ENCODE measurements at places on chromosomes 1 and 21. TPM values are rescaled to one million over a fixed set of nuclear protein-coding genes. Genes with fewer than 3 reads are reported as not detected.

MGST3 gene
- 181 TPM for total RNA-seq

KCNQ4 gene
- total RNA-seq, result not detected

S100A9 gene
- not detected for total RNA-seq

GRCh38 chr1:232901255-232901654, 49.2 kb upstream of the NTPCR start:
- DNase-seq, result no peak

ACOT11 gene
- total RNA-seq, result 2.9 TPM

DNA sequence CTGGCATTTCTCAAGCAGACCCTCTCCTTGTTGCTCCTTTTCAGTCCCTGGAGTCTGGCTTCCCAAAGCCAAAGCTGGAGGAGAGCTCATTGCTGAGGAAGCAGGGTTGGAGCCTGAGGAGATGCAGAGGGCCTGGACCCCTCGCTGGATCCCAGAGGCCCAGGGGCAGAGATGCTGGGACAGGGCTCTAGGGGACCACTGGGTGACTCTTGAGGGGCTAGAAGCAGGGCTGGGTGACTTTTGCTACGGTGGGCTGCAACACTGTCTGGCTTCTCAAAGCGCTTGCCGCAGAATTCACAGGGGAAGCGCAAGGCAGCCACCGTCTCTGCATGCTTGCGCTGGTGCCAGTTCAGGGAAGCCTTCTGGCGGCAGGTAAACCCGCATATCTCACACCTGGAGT, 8.8 kb downstream of the ZNF692 start:
- DNase-seq, result no peak

DNA sequence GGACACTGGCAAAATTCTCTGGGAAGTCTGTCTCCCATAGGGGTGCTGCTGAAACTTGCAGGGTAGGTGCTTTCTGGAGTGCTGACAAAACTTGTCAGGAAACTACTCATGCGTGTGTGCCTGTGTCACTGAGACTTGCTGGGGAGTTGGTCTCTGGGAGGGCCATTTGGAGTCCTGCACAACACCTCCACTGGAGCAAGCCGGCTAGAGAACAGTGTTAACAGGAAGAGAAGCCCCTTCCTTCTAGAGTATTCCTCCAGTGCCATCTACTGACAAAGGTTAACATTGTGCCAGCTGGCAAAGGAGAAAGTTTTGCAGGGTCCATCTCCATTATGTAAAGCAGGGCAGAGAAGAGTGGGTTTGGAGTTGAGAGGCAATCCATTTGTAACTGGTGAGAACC, 30.0 kb downstream of the ZMYM4 start:
- DNase-seq, result peak; percentile 21

DNA sequence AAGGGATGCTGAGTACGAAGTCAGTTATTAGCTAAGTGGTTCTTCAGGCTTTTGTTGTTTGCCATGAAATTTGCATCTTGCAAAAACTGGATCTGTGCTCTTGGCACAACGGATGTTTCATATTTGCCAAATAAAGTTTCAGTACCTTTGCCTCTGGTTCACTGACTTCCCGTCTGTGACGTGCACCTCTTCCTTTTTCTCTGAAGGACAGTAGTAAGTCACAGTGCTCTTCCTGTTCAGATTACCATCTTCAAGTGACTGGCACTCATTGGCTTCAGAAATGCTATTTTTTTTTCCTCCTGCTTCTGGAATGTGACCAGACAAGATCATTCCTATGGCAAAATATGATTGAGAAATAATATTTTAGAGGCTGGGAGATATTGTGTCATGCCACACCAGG, 75.9 kb upstream of the GREM2 start:
- no peak for DNase-seq

NBPF12 gene
- 3.8 TPM for total RNA-seq

DNA sequence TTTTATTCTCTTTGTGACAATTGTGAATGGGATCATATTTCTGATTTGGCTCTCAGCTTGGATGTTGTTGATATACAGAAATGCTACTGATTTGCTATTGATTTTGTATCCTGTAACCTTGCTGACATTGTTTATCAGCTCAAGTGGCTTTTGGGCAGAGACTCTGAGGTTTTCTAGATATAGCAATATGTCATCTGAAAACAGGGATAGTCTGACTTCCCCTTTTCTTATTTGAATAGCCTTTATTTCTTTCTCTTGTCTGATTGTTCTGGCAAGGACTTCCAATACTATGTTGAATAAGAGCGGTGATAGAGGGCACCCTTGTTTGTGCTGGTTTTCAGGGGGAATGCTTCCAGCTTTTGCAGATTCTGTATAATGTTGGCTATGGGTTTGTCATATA, 150.8 kb downstream of the FASLG start:
- DNase-seq, result no peak

DNA sequence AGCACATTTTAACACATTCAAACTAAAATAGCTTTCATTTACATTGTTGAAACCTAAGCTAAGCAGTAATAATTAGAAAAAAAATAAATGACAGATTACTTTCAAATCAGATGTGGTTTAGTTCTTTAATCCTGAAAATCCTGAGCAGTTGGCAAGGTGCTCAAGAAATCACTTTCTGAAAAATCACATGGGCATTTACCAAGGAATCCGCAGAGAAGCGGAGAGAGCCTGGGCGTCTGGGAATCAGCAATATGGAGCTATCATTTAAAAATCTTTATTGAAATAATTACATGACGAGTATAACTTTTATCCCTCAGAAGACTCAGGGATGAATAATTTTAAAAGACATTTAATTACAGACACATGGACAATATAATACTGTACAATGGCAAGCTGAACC, 30.2 kb downstream of the GRIK1 start:
- DNase-seq, result no peak
